Smooth muscle cell of trachea (primary cell): ENCODE measurements at places on chromosomes 1 and 21. TPM values are rescaled to one million over a fixed set of nuclear protein-coding genes. Genes with fewer than 3 reads are reported as not detected.

SPRR3 gene
- not detected in 2 replicates for total RNA-seq

SYNC gene
- 67.1 and 136 TPM in 2 replicates for total RNA-seq

LHX8 gene
- under 0.01 TPM in 1 of 2 replicates, not detected in the other for total RNA-seq

EPHA10 gene
- 0.15 TPM in 1 of 2 replicates, not detected in the other for total RNA-seq

DSCAM gene
- total RNA-seq, result under 0.01 TPM in 1 of 2 replicates, not detected in the other

HIVEP3 gene
- 0.17 and 0.29 TPM in 2 replicates for total RNA-seq

COL16A1 gene
- total RNA-seq, result 80.1 and 116 TPM in 2 replicates

LRRC7 gene
- total RNA-seq, result under 0.01 TPM in 1 of 2 replicates, not detected in the other

MX2 gene
- total RNA-seq, result 1.8 and 3.6 TPM in 2 replicates

SH2D2A gene
- total RNA-seq, result not detected in 2 replicates

HLX gene
- 2.6 and 8.9 TPM in 2 replicates for total RNA-seq

SLC9C2 gene
- not detected in 2 replicates for total RNA-seq

OR10X1 gene
- not detected in 2 replicates for total RNA-seq

ARID1A gene
- 17.4 and 33.6 TPM in 2 replicates for total RNA-seq

CATSPER4 gene
- total RNA-seq, result not detected in 2 replicates

OPRD1 gene
- under 0.01 TPM in 1 of 2 replicates, not detected in the other for total RNA-seq

PRRX1 gene
- 194 and 270 TPM in 2 replicates for total RNA-seq

NCAM2 gene
- total RNA-seq, result 9.3 and 14.8 TPM in 2 replicates

C1orf52 gene
- total RNA-seq, result 11.3 and 15.5 TPM in 2 replicates
